T-helper 22 cell (primary cell): ENCODE measurements at places on chromosomes 16 and 17.

GRCh38 chr17:4444782-4445473 lies 11.2 kb downstream of the SPNS3 start:
- no peak for DNase-seq

DNA sequence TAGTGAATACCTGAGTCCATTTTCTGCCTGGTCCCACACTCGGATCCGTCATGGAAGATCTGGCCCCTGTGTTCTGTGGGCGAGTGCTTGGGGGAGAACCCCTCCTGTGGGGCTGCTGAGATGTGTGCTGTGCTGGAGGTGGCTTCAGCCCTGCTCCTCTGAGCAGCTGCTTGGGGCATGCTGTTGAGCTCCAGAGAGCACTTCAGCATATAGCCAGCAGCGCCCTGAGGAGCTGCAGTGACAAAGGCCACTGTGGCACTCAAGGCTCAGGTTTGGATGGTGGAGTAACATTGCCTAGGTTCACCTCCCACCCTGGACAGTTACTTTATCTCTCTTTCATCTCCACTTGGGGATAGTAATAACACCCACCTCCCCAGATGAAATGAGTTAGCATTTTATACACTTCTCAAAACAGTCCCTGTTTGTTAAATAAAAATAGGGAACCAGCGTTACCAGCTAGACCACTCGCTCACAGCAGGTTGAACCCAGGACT lies 75.3 kb downstream of the KSR1 start:
- DNase-seq = no peak

- DNase-seq = no peak
Observed at GRCh38 chr16:86558355-86559193, 3.5 kb upstream of the MTHFSD start.

- no peak for DNase-seq
Observed at GRCh38 chr16:75617121-75617520, 6.0 kb downstream of the ADAT1 start.

- no peak for DNase-seq
Observed at GRCh38 chr17:80957461-80957941, 34.1 kb upstream of the CHMP6 start.

DNA sequence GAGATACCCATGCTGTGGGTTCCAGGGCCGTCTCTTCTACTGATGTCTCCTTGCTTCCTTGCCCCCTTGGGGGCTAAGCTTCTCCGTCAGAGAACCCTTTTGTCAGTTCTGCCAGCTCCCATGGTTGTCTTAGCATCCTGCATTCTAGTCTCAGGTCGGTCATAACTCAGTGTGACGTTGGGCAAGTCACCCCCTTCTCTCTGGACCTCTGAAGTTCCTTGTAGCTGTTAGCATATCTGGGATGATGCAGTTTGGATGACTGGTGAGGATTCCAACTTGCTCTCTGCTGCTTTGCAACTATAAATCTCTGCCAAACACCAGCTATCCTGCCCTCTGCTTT lies 8.9 kb upstream of the MYL4 start:
- no peak for DNase-seq

DNA sequence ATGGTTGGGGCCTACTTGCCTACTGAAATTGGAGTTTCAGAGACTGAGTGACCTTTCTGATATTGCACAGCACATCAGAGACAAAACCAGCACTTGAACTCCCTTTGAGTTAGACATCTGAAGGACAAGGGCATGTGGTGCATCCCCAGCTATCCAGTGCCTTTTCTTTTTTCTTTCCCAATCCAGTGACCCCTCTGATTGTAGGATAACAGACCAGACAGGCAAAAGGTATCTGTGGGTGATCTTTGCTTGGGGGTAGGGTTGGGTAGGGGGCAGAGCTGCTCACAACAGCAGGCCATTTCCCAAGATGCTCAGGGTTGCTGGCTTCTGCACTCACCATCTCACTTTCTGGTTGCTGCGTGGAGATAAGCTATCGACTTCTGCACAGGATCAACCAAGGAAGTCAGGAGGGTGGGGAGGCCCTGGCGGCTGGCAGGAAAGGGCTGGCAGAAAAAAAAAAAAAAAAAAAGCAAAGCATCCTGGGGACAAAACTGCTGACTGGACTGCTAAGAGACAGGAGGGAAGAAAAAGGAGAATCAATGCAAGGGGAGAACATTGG lies 42.2 kb downstream of the HOXB1 start:
- DNase-seq = no peak

DNA sequence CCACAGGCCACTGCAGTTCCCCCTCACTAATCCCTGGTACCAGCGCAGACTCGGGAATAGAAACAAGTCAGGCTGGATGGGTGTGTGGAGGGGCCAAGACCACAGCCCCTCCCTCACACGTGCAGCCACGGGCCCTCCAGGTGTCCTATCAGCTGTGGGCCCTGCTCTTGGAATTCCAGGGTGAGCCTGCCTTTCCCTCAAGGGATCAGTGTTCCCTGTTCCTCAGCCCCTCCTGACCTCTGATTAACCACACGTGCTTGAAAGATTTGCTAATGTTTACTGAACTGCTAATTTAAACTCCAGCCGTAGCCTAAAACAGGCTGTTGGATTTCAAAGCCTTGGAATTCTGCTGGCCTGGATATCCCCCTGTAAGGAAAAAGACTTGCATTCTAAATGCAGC lies 146.4 kb downstream of the SOCS1 start:
- no peak for DNase-seq

DNA sequence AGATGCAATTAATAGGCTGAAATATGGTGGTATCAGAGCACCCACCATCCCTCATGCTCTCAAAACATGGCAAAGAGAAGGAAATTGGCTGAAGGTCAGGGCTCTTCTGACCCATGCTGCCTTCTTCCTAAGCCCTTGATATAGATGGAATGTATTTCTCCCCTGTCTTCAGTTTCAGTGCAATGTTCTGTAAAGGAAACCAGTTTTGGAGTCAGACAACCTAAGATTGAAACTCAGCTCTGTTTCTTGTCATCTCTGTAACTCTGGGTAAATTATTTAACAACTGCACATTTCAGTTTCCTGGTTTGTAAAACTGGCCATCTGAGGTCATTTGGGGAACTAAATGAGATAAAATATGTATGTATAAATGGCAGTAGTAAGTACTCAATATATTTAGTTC lies 243.9 kb downstream of the CA10 start:
- no peak for DNase-seq

DNA sequence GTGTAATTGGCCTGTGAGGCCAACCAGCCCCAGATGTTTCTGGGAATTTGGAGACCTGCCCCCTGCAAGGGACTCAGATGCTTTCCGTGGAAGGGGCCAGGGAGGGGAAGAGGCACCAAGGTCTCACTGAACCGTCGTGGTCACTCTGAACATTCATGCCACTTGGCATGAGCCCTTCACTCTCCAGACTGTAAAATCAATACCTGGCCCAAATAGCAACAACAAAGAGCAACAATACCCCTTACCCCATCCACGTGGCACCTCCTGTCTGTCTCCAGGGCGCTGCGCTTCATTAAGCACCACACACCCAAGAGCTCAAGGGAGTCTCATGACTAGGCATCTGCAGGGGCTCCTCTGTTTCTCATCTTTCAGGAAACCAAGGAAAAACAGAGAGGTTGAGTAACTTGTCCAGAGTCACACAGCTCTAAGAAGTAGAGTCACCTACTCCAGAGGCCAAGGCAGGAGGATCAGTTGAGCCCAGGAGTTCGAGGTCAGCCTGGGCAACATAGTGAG lies 52.8 kb downstream of the SOCS1 start:
- no peak for DNase-seq

GRCh38 chr17:28953444-28954118 lies 2.3 kb upstream of the PHF12 start:
- DNase-seq = no peak

GRCh38 chr16:81630635-81631031 lies 148.5 kb upstream of the PLCG2 start:
- DNase-seq = no peak

- no peak for DNase-seq
Observed at GRCh38 chr17:63431939-63432804, 13.9 kb downstream of the CYB561 start.

- DNase-seq = no peak
Observed at GRCh38 chr17:2025622-2026309, 632 bp upstream of the RTN4RL1 start.

GRCh38 chr17:6526362-6527152 lies 29.8 kb downstream of the PITPNM3 start:
- DNase-seq = no peak

GRCh38 chr16:18945233-18945632 lies 19.0 kb upstream of the SMG1 start:
- no peak for DNase-seq

DNA sequence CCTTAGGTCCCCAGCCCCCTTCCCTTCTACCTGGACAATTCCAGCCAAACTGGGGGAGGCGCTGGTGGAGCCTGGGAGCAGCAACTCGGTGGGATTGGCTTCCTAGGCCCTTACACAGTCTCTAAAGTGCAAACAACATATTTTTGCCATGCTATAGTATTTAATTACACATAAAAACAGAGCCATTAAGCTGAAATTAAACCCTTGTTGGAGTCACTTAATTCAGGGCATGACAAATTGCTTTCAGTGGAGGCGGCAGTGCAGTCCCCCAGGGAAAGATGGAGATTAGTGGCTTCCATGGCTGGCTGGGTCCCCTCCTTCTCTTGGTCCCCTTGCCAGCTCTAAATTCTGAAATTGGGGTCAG lies 17.3 kb downstream of the IGFBP4 start:
- DNase-seq = no peak

DNA sequence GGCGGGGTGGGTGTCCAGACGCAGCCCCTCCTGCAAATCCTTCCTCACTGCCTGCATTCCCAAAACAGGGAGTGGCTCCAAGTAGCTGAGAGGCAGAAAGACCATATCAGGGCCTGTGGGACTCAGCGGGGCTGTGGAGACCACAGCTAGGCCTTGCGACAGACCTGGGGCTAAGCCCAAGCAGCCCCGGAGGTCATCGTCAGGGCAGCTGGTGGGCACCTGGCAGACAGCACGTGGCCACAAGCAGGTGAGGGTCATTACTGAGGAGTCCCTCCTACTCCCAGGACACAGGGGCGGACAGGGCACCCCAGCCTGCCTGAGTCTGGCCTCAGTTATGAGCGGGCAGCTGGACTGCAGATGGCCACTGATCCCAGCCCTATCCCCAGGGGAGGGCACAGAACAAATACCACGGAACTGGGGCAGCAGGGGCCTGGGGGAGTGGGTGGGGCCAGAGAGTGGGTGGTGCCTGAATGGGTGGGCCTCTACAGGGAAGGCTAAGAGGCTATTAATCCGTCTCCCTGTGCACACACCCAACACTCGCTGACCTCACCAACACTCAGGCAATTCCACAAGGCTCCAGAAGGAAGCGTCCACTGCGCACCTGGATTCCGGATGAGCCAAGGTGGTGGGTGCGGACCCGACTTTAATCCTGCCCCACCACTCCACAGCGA lies 8.5 kb downstream of the HS3ST6 start:
- no peak for DNase-seq

DNA sequence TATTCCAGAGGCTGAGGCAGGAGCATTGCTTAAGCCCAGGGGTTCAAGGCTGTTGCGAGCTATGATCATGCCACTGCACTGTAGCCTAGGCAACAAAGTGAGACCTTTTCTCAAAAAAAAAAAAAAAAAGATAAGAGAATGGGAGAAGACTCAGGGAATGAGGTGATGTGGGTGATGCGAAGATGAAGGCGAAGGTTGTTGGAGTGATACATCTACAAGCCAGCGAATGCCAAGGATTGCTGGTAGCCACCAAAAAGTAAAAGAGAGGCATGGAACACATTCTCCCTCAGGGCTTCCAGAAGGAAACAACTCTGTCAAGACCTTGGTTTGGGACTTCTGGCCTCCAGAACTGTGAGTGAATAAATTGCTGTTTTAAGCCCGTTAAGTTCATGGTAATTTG lies 26.0 kb upstream of the CNEP1R1 start:
- no peak for DNase-seq

DNA sequence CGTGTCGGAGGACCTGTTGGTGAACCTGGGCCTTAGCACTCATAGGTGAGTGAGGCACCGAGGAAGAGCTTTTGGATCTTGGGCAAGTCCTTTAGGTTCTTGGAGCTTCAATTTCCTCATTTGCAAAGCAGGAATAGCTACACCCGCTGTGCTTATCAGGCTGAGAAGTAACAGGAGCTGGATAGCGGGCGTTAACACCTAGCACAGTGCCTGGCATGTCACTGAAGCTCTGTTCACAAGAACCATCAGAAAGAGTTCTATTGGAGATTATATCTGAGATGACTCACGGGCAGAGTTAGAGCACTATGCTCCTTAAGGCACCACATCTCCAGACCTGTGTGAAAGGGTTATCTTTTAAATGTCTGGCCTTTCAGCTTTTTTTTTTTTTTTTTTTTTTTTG lies 12.8 kb downstream of the MEOX1 start:
- DNase-seq = no peak

GRCh38 chr16:52825892-52826291 lies 226.8 kb downstream of the CHD9NB start:
- DNase-seq = no peak

GRCh38 chr17:57906910-57907309 lies 48.3 kb downstream of the CUEDC1 start:
- no peak for DNase-seq

GRCh38 chr17:74871356-74872076 lies 1.3 kb downstream of the FDXR start:
- DNase-seq = no peak

- no peak for DNase-seq
Observed at GRCh38 chr16:58054289-58054688, 28.7 kb downstream of the MMP15 start.

DNA sequence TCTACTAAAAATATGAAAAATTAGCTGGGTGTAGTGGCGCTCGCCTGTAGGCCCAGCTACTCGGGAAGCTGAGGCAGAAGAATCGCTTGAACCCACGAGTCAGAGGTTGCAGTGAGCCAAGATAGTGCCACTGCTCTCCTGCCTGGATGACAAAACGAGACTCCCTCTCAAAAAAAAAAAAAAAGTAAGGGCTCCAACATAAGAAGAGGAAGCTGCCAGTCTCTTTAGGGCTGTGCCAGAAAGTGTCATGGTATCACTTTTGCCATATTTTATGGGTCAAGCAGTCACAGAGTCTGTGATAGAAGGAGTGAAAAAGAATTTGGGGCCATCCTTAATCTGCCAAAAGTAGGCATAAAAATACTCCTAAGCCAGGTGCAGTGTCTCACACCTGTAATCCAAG lies 1.4 kb upstream of the PIPOX start:
- no peak for DNase-seq

DNA sequence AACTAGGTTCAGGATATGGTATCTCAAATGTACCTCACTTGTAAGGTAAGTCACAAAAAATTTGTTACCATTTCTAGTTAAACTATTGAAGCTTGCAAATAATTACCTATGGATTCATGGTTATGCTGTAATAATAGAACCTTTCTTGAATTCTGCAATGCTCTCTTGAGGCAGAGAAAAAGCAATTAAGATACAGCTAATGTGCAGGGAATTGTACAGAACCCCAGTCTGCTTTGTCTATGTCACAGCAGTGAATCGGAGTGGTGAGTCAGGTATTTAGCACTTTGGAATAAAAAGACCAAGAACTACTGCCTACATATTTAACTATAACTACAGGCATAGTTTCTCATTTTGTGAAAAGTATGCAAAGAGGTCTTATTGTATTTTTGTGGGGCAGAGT lies 228.7 kb upstream of the GOT2 start:
- DNase-seq = no peak
